Stimulated activated CD4-positive, alpha-beta T cell treated with anti-CD3 and anti-CD28 coated beads, Interleukin-15, amount 100 ng/mL, for 1 hour (primary cell): ENCODE measurements at places on chromosomes 6 and 20.

DNA sequence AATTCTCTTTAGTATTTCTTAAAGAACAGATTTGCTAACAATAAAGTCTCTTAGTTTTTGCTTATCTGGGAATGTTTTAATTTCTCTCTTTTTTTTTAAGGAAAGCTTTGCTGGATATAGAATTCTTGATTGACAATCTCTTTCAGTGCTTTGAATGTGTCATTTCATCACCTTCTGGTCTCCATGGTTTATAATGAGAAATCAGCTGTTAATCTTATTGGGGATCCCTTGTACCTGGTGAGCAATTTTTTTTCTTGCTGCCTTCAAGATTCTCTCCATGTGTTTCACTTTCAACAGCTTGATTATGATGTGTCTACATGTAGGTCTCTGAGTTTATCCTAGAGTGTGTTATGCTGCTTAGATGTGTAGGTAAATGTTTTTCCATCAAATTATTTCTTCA is 16.4 kb upstream of the PSMF1 start:
- no peak for DNase-seq

DNA sequence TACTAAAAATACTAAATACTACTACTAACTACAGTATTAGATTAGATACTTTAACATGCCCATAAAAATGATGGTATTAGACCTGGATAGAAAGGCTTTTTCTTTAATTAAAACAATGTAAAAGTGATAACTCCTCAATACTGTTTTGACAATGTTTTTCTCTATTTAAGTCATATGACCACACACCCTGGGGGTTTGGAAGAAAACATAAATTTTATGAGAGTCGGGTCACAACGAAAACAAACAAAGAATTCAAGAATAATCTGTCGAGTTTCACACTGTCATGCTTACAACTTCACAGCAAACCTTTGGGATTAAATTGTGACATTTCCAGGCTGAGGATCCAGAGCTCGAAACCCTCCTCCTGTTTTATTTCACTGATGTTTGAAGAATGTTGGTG is 107.4 kb upstream of the SOX4 start:
- DNase-seq = no peak

DNA sequence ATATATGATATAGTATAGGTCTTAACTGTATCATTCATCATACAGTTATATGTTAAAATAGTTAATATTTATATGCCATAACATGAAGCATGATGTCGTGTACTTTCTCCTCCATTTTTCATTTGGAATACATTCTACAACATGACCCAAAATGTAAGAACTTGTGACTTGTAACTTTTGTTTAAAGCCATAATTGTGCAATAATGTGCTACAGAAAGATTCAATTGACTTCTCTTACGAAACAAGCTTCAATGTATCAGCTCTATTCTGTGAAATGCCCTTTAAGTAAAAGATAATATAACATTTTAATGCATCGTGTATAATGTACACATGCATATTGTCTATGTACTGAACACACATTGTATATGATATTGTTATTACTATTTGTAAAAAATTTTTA is 76.7 kb upstream of the FABP7 start:
- no peak for DNase-seq

- no peak for DNase-seq
These were observed 61.3 kb downstream of the TRERF1 start for GRCh38 chr6:42390228-42390934.

DNA sequence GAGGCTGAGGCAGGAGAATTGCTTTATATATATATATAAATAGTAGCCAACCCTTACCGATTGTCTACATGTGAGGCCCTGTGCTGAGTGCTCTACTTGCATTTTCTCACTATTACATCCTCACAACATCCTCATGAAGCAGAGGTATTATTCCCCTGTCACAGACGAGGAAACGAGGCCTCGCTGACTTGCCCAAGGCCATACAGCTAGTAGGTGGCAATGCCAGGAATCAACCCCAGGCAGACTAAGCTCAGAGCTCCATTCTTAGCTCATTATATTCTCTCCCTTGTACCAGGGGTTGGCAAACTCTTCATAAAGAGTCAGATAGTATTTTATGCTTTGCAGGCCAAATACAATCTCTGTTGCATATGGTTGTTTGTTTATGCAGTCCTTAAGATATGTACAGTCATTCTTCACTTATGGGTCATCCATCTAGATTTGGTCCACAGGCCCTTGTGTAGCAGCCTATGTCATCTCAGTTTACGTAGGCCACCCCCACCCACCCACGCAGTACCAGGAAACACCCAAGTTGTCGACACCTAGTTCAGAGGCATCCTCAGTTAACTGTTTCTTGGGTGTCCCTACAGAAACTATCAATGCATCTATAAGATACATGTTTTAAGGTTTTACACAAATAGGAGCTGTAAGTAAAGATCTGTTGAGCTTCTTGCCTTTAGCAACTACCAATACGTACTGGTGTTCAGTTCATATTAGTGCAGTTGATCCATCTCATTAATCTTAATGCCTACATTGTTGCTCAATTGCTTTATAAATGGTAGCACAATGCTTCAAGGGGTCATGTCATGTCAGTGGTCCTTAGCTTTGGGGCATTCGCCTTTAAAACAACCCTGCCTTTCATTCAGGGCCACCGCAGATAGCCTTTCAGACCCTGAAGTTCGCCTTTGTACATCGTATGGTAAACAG is 3.0 kb downstream of the CASS4 start:
- no peak for DNase-seq

GRCh38 chr6:137654365-137654981 is 160.3 kb upstream of the OLIG3 start:
- DNase-seq = no peak

GRCh38 chr20:12837646-12838045 is 171.1 kb upstream of the SPTLC3 start:
- DNase-seq = no peak

DNA sequence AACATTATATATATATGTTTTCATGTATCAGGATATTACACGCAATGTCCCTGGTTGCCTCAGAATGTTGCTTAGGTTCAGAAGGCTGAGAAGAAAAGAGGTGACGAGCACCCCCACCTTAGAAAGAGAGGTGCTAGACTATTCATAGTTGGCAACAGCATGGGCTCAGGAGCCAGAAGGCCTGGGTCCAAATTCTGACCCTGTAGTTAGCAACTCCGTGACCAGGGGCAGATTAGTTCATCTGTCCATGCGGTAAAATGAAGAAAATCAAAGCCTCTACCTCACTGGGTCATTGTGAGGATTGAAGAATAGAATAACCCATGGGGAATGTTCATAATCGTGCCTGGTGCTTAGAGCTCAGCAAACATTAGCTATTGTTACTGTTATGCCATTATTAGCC is 5.4 kb upstream of the SIRT5 start:
- no peak for DNase-seq

DNA sequence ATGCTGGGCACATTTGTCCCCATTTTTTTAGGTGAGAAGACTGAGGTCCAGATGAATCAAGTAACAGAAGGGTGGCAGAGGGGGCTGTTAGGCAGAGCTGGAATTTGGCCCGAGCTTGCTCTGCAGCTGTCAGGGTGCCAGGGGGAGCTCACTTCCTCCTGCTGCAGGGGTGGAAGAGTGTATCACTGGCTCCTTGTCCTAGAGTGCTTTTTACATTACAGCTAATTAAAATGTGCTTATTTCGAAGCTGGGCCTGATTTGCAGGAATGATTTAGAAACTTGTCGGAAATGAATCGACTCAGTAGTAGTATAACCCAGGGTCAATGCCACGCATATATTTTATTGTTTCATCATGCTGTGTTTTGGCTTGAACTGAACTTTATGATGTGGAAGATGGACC is 11.1 kb downstream of the TOX2 start:
- DNase-seq = no peak
